ENCODE measurements at places on chromosomes 1 and 21.

- no peak for DNase-seq
Measured at GRCh38 chr1:91406773-91407389, 2.2 kb upstream of the HFM1 start.

- no peak for DNase-seq
Measured at GRCh38 chr1:162213281-162213912, 143.9 kb downstream of the NOS1AP start.

DNA sequence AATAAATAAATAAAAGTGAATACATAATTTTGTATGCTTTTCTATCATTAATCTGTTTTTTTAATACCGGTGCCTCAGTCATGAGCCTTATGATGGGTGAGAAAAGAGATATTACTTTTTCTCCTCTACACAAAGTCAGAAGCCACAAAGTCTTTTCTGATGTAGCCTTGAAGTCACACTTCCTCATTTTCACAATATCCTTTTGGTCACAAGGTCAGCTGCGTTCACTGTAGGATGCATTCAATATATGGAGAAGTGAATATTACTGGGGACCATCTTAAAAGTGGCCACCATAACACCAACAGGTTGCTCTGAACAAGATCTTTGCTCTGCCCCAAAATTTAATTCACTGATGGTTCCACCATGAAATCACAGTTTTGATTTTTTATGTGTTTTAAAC lies 83.3 kb upstream of the TNR start:
- no peak for DNase-seq

DNA sequence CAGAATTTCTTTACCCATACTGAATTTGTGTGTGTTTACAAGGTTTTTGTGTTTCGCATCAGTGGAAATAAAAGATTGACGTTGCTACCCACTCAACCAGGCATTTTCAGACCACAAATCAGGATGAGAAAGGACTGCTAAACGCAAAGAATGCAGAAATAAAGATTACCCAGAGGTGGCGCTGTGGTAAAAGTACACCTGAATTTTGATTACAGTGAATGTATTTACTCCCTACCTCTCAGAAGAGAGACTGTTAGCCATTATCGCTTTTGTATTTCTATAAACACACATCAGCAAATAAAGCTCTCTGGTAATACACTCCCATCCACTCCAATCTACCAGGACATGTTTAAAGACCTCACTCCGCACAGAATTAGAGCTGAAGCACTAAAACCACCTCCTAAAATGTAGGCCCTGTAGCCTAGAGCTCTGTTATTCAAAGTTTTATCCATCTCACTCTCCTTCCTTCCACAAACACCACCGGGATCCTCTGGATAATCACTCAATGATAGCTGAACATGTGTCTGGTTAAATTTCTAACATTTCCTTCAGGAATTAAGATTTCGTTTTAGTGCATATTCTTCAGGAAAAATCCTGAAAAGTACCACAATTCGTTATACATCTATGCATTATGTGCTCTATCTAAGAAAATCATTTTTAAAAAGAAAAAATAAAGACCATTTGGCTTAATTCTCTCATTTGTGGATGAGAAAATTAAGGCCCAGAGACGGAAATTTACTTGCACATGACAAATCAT lies 2.5 kb upstream of the LMO4 start:
- peak; percentile 33 for DNase-seq

- DNase-seq: no peak
Measured at GRCh38 chr1:117732065-117732797, 126.4 kb downstream of the TENT5C start.

DNA sequence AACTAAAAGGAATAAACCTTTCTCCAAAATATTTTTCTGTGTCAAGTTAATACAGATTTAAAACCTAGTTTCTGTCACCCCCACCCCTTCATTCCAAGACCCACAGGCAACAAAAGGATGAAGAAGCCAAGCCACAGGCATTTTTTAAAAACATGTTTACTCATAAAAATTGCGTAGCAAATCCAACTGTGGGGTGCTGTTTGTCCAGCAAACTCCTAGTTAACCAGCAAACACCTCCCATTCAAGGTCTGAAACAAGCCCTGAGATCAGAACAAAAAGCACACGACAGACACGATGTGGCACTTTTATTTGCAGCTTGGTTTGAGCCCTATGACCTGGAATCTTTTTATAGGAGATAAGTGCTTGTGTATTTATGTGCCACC lies 149.9 kb upstream of the CAMK1G start:
- DNase-seq: no peak

GRCh38 chr1:6859415-6860343 lies 74.4 kb downstream of the CAMTA1 start:
- peak; percentile 85 for DNase-seq

- DNase-seq: peak; percentile 42
Measured at GRCh38 chr1:31723828-31724359, 20.1 kb upstream of the COL16A1 start.

DNA sequence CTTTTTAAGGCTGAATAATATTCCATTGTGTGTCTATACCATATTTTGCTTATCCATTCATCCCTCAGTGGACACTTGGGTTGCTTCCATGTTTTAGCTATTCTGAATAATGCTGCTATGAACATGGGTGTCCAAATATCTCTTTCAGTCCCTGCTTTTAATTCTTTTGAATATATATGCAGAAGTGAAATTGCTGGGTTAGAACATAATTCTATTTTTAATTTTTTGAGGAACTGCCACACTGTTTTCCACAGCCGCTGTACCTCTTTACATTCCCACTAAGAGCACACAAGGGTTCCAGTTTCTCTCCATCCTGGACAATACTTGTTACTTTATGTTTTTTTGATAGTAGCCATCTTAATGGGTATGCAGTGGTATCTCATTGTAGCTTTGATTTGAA lies 65.6 kb downstream of the RIMS3 start:
- no peak for DNase-seq

GRCh38 chr1:236486356-236487002 lies 37.3 kb upstream of the LGALS8 start:
- no peak for DNase-seq

GRCh38 chr1:207335695-207336363 lies 14.4 kb downstream of the CD55 start:
- no peak for DNase-seq

DNA sequence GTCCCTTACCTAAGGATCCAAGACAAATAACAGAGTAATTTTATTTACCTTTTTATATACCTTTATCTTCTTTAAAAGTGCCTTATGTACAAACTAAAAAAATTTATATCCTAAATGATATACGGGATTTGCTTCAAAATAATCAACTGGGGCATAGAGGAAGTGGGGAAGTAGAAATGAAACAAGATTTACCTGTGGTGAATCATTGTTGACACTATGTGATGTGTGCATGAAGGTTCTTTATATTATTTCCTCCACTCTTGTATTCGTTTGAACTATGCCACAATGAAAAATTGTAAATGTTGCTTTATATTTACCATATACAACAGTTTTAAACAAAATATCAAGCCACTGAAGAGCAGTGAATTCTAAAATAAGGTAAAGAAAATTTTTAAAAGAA lies 13.0 kb downstream of the RGS7 start:
- DNase-seq: no peak

GRCh38 chr1:13794231-13795187 lies 94.5 kb downstream of the PRDM2 start:
- DNase-seq: no peak

Data from RCC 7860 (cell line).